ENCODE measurements at places on chromosomes 4 and X. TPM values are rescaled to one million over a fixed set of nuclear protein-coding genes. Genes with fewer than 3 reads are reported as not detected.

- no peaks in the 10 kb centered on the region for H3K36me3 ChIP-seq
- no peak overlapping the region for H3K4me3 ChIP-seq
- peaks cover 8% of the 10 kb centered on the region for H3K4me1 ChIP-seq
- DNase-seq, result no peak
Observed at GRCh38 chr4:27000122-27000521, 139.5 kb downstream of the STIM2 start.

DNA sequence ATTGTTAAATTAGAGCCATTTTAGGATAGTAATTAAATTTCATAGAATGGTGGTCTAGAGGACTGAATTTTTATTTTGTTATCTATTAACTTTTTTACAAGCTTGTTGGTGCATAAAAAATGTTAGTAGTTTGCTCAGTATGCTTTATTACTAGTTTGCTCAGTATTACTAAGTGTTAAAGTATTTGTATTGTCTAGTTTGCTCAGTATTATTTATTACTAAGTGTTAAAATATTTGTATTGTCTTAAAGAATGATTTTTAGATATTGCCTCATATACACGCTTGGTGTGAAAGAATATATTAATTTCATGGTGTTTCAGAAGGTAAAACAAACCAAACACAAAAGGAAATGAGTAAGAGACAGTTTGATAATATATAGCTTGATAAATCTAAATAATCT is 268.4 kb upstream of the MAGEB18 start:
- no peak overlapping the region for H3K4me3 ChIP-seq
- H3K36me3 ChIP-seq, result no peaks in the 10 kb centered on the region
- H3K27ac ChIP-seq, result no peak overlapping the region
- no peak for DNase-seq
- no peaks in the 10 kb centered on the region for H3K4me1 ChIP-seq
- H3K27me3 ChIP-seq, result no peaks in the 10 kb centered on the region

DNA sequence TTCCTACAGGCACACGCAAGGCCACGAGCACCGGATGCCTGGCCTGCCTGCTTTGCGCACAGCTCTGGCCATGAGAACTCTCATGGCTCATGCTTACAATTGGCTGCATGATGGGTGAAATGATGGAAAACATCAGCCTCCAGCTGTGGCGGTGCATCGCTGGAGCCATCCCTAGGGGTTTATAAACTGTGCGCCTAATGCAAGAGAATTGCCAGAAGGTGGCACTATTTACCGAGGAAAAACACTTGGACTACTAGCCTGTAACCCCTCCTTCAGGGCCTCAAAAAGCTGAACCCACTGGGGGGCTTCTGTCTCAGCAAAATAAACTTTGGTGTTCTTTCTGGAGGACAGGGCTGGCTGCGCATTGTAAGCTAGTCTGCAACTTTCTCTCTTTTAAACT is 51.9 kb downstream of the PHKA2 start:
- peak; percentile 18 for DNase-seq
- no peaks in the 10 kb centered on the region for H3K36me3 ChIP-seq
- H3K4me3 ChIP-seq, result no peak overlapping the region
- no peak overlapping the region for H3K27ac ChIP-seq
- no peaks in the 10 kb centered on the region for H3K4me1 ChIP-seq
- no peaks in the 10 kb centered on the region for H3K27me3 ChIP-seq

- H3K27ac ChIP-seq, result no peak overlapping the region
- H3K4me3 ChIP-seq, result no peak overlapping the region
- no peak for DNase-seq
- no peaks in the 10 kb centered on the region for H3K36me3 ChIP-seq
- no peaks in the 10 kb centered on the region for H3K27me3 ChIP-seq
- H3K4me1 ChIP-seq, result no peaks in the 10 kb centered on the region
Observed at GRCh38 chrX:29541038-29541437, 674.3 kb upstream of the MAGEB2 start.

DNA sequence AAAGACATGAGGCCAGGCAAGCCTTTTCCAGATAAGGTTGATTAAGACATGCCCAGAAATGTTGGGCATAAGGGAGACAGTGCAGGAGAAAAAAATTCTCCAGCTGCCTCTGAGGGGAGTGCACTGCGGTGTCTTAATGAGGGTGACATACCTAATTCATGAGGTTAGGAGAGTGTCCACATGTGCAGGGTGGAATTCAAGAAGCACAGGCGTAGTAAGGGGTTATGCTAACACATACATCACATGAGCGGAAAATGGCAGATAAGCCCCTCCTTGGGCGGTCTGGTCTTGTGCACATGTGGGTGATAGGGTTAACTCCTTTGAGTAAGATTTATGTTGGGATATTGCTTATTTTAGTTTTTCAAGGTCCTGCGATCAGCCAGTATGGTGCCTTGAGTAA is 122.4 kb downstream of the PHKA2 start:
- DNase-seq, result no peak
- H3K4me3 ChIP-seq, result no peak overlapping the region
- H3K4me1 ChIP-seq, result no peaks in the 10 kb centered on the region
- H3K27ac ChIP-seq, result peak overlapping the region; percentile 23
- H3K36me3 ChIP-seq, result no peaks in the 10 kb centered on the region

DNA sequence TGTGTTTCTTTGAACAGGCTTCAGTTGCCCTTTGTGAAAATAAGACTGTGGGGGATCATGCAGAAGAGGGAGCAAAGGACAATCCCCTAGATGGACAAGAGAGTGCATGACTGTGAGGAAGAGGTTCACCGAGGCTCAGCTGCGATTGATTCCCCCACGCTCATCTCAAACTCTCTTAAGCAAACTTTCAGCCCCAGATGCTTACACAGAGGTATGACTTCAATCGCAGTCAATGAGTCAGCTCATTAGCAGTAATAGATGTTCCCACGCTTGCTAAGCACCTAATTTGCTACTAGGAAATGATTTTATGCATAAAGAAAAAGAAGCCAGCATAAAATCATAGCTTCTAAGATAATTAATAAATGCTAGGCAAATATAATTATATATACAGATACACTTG is 2256.1 kb upstream of the AGA start:
- H3K27ac ChIP-seq, result no peak overlapping the region
- no peaks in the 10 kb centered on the region for H3K4me1 ChIP-seq
- H3K27me3 ChIP-seq, result no peaks in the 10 kb centered on the region
- DNase-seq, result no peak

GRCh38 chr4:41678086-41678816 is 70.3 kb downstream of the PHOX2B start:
- no peak overlapping the region for H3K27ac ChIP-seq
- no peaks in the 10 kb centered on the region for H3K36me3 ChIP-seq
- no peak for DNase-seq
- no peaks in the 10 kb centered on the region for H3K4me1 ChIP-seq

DNA sequence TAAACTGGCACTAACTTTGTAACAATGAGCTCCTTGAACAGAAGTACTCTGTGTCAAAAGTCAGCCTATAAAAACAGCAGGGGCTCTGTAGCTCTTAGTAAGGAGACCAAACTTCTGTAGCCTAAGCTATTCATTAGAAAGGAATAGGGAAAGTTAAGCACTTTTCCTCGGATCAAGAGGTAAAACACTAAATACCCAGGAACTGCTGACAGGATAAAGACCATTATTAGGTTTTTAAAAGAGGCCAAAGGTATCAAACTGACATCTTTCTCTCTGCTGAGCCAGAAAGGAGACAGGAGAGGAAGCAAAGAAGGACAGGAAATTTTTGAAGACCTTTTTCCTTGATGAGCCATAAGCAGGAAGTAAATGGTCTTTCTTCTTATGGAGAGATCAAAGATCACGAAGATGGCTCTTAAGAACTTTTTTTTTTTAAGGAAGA is 31.9 kb downstream of the ANAPC10 start:
- H3K4me3 ChIP-seq, result no peak overlapping the region
- peaks cover 5% of the 10 kb centered on the region for H3K4me1 ChIP-seq
- no peaks in the 10 kb centered on the region for H3K36me3 ChIP-seq
- peak; percentile 8 for DNase-seq
- H3K27me3 ChIP-seq, result no peaks in the 10 kb centered on the region
- H3K27ac ChIP-seq, result peak overlapping the region; percentile 83

DNA sequence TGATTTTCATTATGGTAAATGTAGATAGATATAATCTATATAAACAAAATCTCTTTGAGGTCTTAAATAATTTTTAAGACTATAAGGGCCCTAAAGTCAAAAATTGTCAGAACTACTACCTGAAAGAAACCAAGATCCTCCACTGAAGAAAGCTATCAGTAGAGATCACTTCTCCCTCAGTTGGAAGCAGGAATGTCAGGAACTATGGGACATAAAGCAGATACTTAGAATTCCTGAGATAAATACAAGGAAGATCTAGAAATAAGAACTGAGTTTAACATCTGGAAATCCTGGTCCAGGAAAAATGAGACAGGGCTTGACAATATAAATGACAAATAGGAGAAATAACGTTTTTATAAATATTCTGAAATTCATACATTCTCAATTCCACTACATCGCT is 97.2 kb downstream of the ADAMTS3 start:
- DNase-seq, result no peak
- no peaks in the 10 kb centered on the region for H3K36me3 ChIP-seq
- no peak overlapping the region for H3K4me3 ChIP-seq
- no peak overlapping the region for H3K27ac ChIP-seq

GRCh38 chrX:112868586-112868985 is 28.0 kb upstream of the AMOT start:
- peak overlapping the region; percentile 33 for H3K27ac ChIP-seq
- no peaks in the 10 kb centered on the region for H3K36me3 ChIP-seq
- no peak overlapping the region for H3K4me3 ChIP-seq
- DNase-seq, result peak; percentile 15

GRCh38 chr4:180407275-180407885 is 1835.8 kb upstream of the TENM3 start:
- no peaks in the 10 kb centered on the region for H3K27me3 ChIP-seq
- no peaks in the 10 kb centered on the region for H3K4me1 ChIP-seq
- DNase-seq, result no peak
- H3K36me3 ChIP-seq, result no peaks in the 10 kb centered on the region

- no peak for DNase-seq
- no peak overlapping the region for H3K4me3 ChIP-seq
- H3K27me3 ChIP-seq, result no peaks in the 10 kb centered on the region
- no peaks in the 10 kb centered on the region for H3K4me1 ChIP-seq
Observed at GRCh38 chr4:172978848-172979247, 189.8 kb upstream of the GALNT7 start.

DNA sequence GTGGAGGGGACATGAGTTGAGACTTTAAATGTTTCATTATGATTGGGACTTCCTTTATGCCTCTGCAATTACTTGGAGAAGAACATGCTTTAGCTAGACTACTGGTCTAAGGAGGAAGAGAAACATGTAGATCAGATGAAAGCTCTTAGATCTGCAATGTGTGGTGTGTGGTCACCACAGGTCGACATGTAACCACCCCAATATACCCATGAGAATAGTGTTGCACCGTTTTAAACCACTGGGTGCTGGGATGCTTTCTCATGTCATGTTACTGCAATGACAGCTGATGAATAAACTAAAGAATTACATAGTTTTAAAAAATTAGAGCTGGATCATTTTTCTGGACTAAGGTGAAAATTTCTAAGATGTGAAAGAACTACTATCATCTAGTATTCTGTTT is 1039.7 kb downstream of the RAPGEF2 start:
- H3K27me3 ChIP-seq, result no peaks in the 10 kb centered on the region
- H3K4me1 ChIP-seq, result no peaks in the 10 kb centered on the region
- no peak overlapping the region for H3K27ac ChIP-seq
- no peaks in the 10 kb centered on the region for H3K36me3 ChIP-seq
- DNase-seq, result no peak

GRCh38 chr4:181528570-181529184 is 714.5 kb upstream of the TENM3 start:
- H3K4me1 ChIP-seq, result no peaks in the 10 kb centered on the region
- H3K36me3 ChIP-seq, result no peaks in the 10 kb centered on the region
- DNase-seq, result peak; percentile 88
- no peaks in the 10 kb centered on the region for H3K27me3 ChIP-seq
- no peak overlapping the region for H3K27ac ChIP-seq

GRCh38 chr4:114311787-114312186 is 286.8 kb upstream of the UGT8 start:
- no peaks in the 10 kb centered on the region for H3K36me3 ChIP-seq
- no peak overlapping the region for H3K4me3 ChIP-seq
- H3K4me1 ChIP-seq, result no peaks in the 10 kb centered on the region
- H3K27ac ChIP-seq, result no peak overlapping the region
- DNase-seq, result no peak

- peak overlapping the region; percentile 58 for H3K4me3 ChIP-seq
- peaks cover 6% of the 10 kb centered on the region for H3K27me3 ChIP-seq
- H3K27ac ChIP-seq, result peak overlapping the region; percentile 99
- DNase-seq, result peak; percentile 82
Observed at GRCh38 chrX:40174854-40175510, 77.2 kb upstream of the BCOR start.

- H3K27me3 ChIP-seq, result peaks cover 99% of the 10 kb centered on the region
- H3K4me3 ChIP-seq, result no peak overlapping the region
- no peak for DNase-seq
- no peaks in the 10 kb centered on the region for H3K36me3 ChIP-seq
- H3K27ac ChIP-seq, result no peak overlapping the region
Observed at GRCh38 chr4:54100595-54101189, 729 bp downstream of the GSX2 start.

DNA sequence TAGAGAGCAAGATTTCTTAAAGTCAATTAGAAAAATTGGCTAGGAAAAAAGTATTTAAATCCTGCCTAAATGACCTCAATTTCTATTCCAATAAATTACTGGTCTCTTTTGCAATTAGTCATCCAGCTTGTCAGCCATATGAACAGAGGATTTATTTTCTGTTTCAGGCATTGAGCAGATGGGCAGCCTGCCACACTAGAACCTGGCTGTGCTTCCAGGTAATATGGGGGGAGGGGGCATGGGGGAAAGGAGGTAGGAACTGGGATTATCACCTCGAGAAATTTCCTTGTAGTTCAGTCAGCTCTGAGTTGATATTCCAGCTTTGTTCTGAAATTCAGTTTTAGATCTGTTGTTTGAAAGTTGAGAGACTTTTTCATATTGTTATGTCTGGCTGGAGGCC is 206.3 kb upstream of the LCORL start:
- no peak overlapping the region for H3K27ac ChIP-seq
- H3K4me1 ChIP-seq, result no peaks in the 10 kb centered on the region
- no peaks in the 10 kb centered on the region for H3K36me3 ChIP-seq
- H3K27me3 ChIP-seq, result no peaks in the 10 kb centered on the region
- no peak for DNase-seq
- H3K4me3 ChIP-seq, result no peak overlapping the region

The PRRG3 gene
- total RNA-seq, result 0.20 TPM

The ADH7 gene
- total RNA-seq, result not detected

The PAGE2 gene
- not detected for total RNA-seq

The HS3ST1 gene
- 1.7 TPM for total RNA-seq

The KLHL4 gene
- 2.8 TPM for total RNA-seq
